ENCODE measurements at places on chromosomes 2 and 18. TPM values are rescaled to one million over a fixed set of nuclear protein-coding genes. Genes with fewer than 3 reads are reported as not detected.
A peak's percentile ranks its signal among the peaks of the same experiment; 100 is the strongest.

GRCh38 chr2:162520959-162521358 is 177.0 kb downstream of the GCA start:
- H3K4me3 ChIP-seq = no peak overlapping the region
- no peaks in the 10 kb centered on the region for H3K27me3 ChIP-seq
- no peak overlapping the region for H3K27ac ChIP-seq
- no peaks in the 10 kb centered on the region for H3K36me3 ChIP-seq

GRCh38 chr18:79453816-79454735 is 58.3 kb downstream of the NFATC1 start:
- no peaks in the 10 kb centered on the region for H3K4me1 ChIP-seq
- peaks cover 81% of the 10 kb centered on the region for H3K36me3 ChIP-seq
- no peak overlapping the region for H3K4me3 ChIP-seq
- H3K27me3 ChIP-seq = no peaks in the 10 kb centered on the region
- H3K27ac ChIP-seq = no peak overlapping the region

GRCh38 chr2:61463769-61464475 is 7.0 kb downstream of the USP34 start:
- DNase-seq = no peak
- no peaks in the 10 kb centered on the region for H3K27me3 ChIP-seq
- peaks cover 63% of the 10 kb centered on the region for H3K4me1 ChIP-seq
- H3K4me3 ChIP-seq = no peak overlapping the region
- H3K27ac ChIP-seq = no peak overlapping the region

GRCh38 chr2:25453199-25453905 is 111.6 kb upstream of the DNMT3A start:
- H3K27me3 ChIP-seq = no peaks in the 10 kb centered on the region
- peaks cover 4% of the 10 kb centered on the region for H3K36me3 ChIP-seq
- DNase-seq = no peak
- no peaks in the 10 kb centered on the region for H3K4me1 ChIP-seq
- H3K4me3 ChIP-seq = no peak overlapping the region

- no peaks in the 10 kb centered on the region for H3K27me3 ChIP-seq
- H3K4me1 ChIP-seq = peaks cover 32% of the 10 kb centered on the region
- H3K4me3 ChIP-seq = peak overlapping the region; percentile 82
- peak overlapping the region; percentile 92 for H3K27ac ChIP-seq
Observed at GRCh38 chr2:206160807-206161179, 1.1 kb downstream of the EEF1B2 start.

DNA sequence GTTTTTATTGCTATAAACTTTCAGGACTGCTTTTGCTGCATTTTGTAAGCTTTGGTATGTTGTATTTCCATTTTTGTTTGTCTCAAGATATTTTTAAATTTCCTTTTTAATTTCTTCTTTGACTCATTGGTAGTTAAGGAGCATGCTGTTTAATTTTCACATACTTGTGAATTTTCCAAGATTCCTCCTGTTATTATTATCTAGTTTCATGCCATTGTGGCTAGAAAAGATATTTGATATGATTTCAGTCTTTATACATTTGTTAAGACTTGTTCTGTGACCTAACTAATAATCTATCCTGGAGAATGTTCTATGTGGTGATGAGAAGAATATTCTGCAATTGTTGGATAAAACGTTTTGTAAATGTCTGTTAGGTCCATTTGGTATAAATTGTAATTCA is 62.1 kb downstream of the NUP35 start:
- no peaks in the 10 kb centered on the region for H3K27me3 ChIP-seq
- no peaks in the 10 kb centered on the region for H3K4me1 ChIP-seq
- peaks cover 35% of the 10 kb centered on the region for H3K36me3 ChIP-seq
- DNase-seq = no peak
- no peak overlapping the region for H3K27ac ChIP-seq
- H3K4me3 ChIP-seq = no peak overlapping the region

DNA sequence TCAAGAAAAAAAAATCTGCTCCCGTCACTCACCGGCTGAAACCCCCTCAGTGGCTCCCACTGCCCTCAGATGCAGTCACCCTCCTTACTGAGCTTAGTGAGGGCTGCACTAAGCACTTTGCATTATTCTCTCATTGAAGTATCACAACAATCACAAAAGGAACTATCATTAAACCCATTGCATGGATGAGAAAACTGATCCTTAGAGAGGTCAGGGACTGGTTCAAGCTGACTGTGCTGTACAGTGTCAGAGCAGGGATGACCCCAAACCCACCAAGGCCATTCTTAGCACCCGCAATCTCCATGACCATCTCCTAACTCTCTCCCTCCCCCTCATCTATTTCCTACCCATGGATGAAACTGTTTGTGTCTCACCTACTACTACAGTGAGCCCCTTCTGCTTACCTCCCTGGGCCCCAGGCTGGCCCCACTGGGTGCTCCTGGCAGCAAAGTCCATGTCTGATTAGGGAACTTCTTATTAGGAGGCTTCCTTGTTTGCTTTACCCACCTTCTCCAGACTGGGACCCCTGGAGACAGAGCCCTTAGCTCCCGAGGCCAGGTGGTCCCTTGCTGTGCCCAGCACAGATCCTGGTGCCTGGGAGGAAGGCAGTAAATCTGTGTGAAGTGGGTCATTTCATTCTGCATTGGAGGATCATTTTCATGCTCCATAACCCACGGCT is 139.3 kb upstream of the ID2 start:
- H3K4me1 ChIP-seq = peaks cover 82% of the 10 kb centered on the region
- H3K4me3 ChIP-seq = no peak overlapping the region
- DNase-seq = no peak
- no peaks in the 10 kb centered on the region for H3K27me3 ChIP-seq

GRCh38 chr2:109655287-109655686 is 41.1 kb downstream of the SOWAHC start:
- no peak overlapping the region for H3K4me3 ChIP-seq
- H3K27me3 ChIP-seq = peaks cover 2% of the 10 kb centered on the region
- no peaks in the 10 kb centered on the region for H3K36me3 ChIP-seq

DNA sequence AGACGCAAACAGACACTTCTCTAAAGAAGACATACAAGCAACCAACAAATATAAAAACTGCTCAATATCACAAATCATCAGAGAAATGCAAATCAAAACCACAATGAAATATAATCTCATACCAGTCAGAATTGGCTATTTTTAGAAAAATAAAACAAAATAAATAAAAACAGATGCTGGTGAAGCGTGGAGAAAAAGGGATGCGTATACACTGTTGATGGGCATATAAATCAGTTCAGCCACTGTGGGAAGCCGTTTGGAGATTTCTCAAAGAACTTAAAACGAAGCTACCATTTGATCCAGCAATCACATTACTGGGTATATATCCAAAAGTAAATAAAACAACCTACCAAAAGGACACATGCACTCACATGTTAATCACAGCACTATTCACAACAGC is 206.2 kb downstream of the HNMT start:
- H3K36me3 ChIP-seq = no peaks in the 10 kb centered on the region
- H3K4me1 ChIP-seq = no peaks in the 10 kb centered on the region
- H3K27me3 ChIP-seq = no peaks in the 10 kb centered on the region

- no peaks in the 10 kb centered on the region for H3K4me1 ChIP-seq
- H3K27ac ChIP-seq = no peak within 1 kb of the TSS
- H3K36me3 ChIP-seq = no peaks in the 10 kb centered on the region
- DNase-seq = no peak
- peaks cover 69% of the 10 kb centered on the region for H3K27me3 ChIP-seq
Observed at GRCh38 chr2:14632133-14632936, at the start of gene LRATD1. Gene LRATD1 (plus strand): TSS chr2:14632717. CDS start chr2:14633980, 1,263 bp downstream.

GRCh38 chr2:34408100-34408499 is 809.0 kb upstream of the FAM98A start:
- H3K4me1 ChIP-seq = no peaks in the 10 kb centered on the region
- no peaks in the 10 kb centered on the region for H3K27me3 ChIP-seq
- no peak for DNase-seq
- no peak overlapping the region for H3K27ac ChIP-seq
- H3K36me3 ChIP-seq = no peaks in the 10 kb centered on the region
- no peak overlapping the region for H3K4me3 ChIP-seq

- H3K27me3 ChIP-seq = no peaks in the 10 kb centered on the region
- no peak overlapping the region for H3K4me3 ChIP-seq
- no peaks in the 10 kb centered on the region for H3K4me1 ChIP-seq
- no peaks in the 10 kb centered on the region for H3K36me3 ChIP-seq
- H3K27ac ChIP-seq = no peak overlapping the region
- no peak for DNase-seq
Observed at GRCh38 chr2:37526323-37526722, 145.1 kb downstream of the CDC42EP3 start.

- DNase-seq = no peak
- H3K27me3 ChIP-seq = no peaks in the 10 kb centered on the region
- H3K27ac ChIP-seq = no peak overlapping the region
- H3K4me3 ChIP-seq = no peak overlapping the region
Observed at GRCh38 chr2:231094736-231095346, 30.0 kb downstream of the HTR2B start.

DNA sequence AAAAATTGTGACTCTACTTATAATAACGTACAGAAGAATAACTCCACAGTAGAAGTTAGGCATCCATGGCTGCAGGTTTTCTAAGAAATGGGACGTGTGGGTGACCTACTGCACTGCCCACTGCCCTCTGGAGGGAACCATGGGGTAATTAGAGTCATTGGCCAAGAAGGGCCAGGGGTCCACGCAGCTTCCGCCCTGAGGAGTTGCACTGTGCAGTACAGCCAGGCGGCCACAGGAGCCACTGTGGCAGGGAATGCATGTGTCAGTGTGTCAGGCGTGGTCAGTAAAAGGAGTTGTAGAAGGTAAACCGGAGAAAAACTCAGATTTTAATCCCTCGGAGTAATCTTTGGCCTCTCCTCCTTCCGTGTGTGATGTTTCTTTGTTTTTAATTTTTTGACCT is 24.8 kb downstream of the NCK2 start:
- peaks cover 88% of the 10 kb centered on the region for H3K4me1 ChIP-seq
- no peak overlapping the region for H3K4me3 ChIP-seq
- no peaks in the 10 kb centered on the region for H3K27me3 ChIP-seq
- no peak for DNase-seq
- H3K36me3 ChIP-seq = peaks cover 46% of the 10 kb centered on the region

DNA sequence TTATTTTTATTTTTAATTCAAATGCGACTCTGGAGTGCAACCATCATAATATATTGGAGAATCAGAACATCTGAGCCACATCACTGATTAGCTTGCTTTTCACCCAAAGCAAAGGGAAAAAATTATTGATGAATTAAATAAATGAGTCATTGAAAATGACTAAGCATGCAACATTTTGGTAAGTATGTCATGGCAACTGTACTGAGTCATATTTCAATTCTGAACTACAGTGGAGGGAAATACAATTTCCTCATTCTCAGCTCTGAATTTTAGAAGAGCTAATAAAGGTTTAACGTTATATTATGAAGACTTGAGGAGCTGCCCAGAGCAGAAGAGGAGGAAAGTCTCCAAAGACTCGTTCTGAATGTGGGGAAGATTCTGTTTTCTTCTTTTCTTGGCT is 89.6 kb upstream of the CCDC68 start:
- no peak for DNase-seq
- no peaks in the 10 kb centered on the region for H3K36me3 ChIP-seq
- no peak overlapping the region for H3K4me3 ChIP-seq

GRCh38 chr2:30026091-30027055 is 105.0 kb upstream of the ALK start:
- no peaks in the 10 kb centered on the region for H3K36me3 ChIP-seq
- H3K4me1 ChIP-seq = no peaks in the 10 kb centered on the region
- H3K27me3 ChIP-seq = peaks cover 6% of the 10 kb centered on the region
- no peak for DNase-seq
- H3K27ac ChIP-seq = no peak overlapping the region

- no peak overlapping the region for H3K4me3 ChIP-seq
- H3K27ac ChIP-seq = no peak overlapping the region
- no peaks in the 10 kb centered on the region for H3K4me1 ChIP-seq
- peaks cover 18% of the 10 kb centered on the region for H3K27me3 ChIP-seq
- H3K36me3 ChIP-seq = no peaks in the 10 kb centered on the region
- no peak for DNase-seq
Observed at GRCh38 chr2:98376301-98376910, 30.1 kb downstream of the CNGA3 start.

GRCh38 chr2:58006256-58006951 is 40.2 kb upstream of the VRK2 start:
- no peak for DNase-seq
- no peak overlapping the region for H3K27ac ChIP-seq
- H3K4me1 ChIP-seq = no peaks in the 10 kb centered on the region
- H3K4me3 ChIP-seq = no peak overlapping the region
- no peaks in the 10 kb centered on the region for H3K27me3 ChIP-seq

- no peak overlapping the region for H3K27ac ChIP-seq
- H3K36me3 ChIP-seq = no peaks in the 10 kb centered on the region
- H3K27me3 ChIP-seq = no peaks in the 10 kb centered on the region
- no peaks in the 10 kb centered on the region for H3K4me1 ChIP-seq
- no peak overlapping the region for H3K4me3 ChIP-seq
Observed at GRCh38 chr18:26981360-26982082, 116.0 kb upstream of the AQP4 start.

GRCh38 chr2:98501876-98502275 is 57.2 kb downstream of the INPP4A start:
- DNase-seq = no peak
- no peak overlapping the region for H3K27ac ChIP-seq
- no peaks in the 10 kb centered on the region for H3K27me3 ChIP-seq
- peaks cover 72% of the 10 kb centered on the region for H3K4me1 ChIP-seq
- H3K36me3 ChIP-seq = peaks cover 35% of the 10 kb centered on the region

GRCh38 chr18:78875016-78875777 is 104.4 kb upstream of the SALL3 start:
- peak; percentile 3 for DNase-seq
- H3K27ac ChIP-seq = no peak overlapping the region
- H3K4me1 ChIP-seq = no peaks in the 10 kb centered on the region
- H3K4me3 ChIP-seq = no peak overlapping the region
- no peaks in the 10 kb centered on the region for H3K36me3 ChIP-seq

Gene CRYGC
- not detected for total RNA-seq

Gene SLC16A14
- total RNA-seq = 0.89 TPM

Gene EML6
- total RNA-seq = 0.22 TPM

Gene CAPN14
- 0.30 TPM for total RNA-seq

Gene CLIP4
- 36.8 TPM for total RNA-seq

Gene PROC
- not detected for total RNA-seq
